ENCODE measurements at places on chromosomes 2 and 18.

DNA sequence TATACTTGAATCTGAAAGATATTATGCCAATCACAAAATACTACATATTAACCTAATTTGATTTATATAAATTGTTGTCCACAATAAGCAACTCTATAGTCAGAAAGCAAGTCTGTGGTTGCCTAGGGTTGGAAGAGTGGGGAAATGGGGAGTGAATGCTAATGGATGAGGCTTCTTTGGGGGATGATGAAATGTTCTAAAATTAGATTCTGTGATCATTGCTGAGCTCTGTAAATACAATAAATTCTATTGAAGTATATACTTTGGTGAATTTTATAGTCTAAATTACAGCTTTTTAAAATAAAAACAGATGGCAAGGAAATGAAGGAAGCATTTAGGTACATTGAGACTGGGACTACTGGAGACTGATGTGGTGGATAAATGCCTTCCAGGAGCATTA is 275.5 kb downstream of the MBD2 start:
- DNase-seq, result no peak

DNA sequence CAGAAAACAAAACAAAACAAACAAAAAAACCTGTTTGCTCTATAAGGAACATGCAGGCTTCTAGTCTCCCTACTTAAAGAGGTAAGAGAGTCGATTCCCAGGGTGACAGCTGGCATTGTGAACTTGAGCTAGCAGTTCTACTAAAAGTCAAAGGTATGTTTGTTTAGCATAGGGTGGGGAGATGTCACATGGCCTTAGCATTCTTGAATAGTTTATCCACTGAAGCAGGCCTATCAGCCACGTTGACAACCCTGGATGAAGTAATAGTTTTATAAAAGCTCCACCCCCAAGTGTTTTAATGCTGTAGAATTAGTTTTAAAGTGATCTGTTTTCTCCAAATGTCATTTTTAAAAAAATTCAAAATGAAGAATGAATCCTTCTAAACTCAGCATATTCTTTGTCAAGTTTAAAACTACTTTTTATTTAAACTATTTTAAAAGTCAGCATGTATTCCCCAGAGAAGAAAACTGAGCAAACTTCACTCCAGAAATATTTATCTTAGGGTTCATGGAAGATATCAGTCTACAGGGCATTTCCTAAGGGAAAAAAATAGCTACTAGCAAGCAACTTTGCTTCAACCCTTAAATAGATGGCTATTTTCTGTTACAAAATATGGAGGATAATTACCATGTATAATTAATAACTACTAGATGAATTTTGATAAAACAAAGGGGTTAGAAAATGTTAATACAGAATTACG is 1.7 kb downstream of the MYOM1 start:
- DNase-seq, result no peak

DNA sequence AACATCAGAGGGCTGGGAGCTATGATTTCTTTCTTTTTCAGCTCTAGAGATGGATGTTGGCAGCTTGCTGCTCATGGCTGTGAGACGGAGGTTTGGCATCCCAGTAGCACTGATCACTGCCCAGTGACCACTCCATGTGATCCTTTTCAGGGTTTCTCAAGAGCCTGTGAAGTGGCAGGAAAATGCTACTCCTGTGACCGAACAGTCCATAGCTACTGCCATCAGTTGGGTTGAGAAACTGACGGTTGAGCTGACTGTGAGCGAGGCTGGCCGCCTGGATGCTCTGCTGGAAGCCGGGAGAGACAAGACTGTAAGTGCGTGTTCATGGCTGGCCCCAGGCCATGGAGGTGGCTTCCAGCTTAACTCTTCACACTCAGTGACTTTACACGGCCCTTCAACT is 34.2 kb downstream of the VWA3B start:
- DNase-seq, result no peak

GRCh38 chr18:8865934-8866333 is 160.6 kb downstream of the MTCL1 start:
- no peak for DNase-seq

GRCh38 chr2:213036836-213037235 is 114.6 kb downstream of the IKZF2 start:
- no peak for DNase-seq
